ENCODE measurements at places on chromosomes 3 and 15.

DNA sequence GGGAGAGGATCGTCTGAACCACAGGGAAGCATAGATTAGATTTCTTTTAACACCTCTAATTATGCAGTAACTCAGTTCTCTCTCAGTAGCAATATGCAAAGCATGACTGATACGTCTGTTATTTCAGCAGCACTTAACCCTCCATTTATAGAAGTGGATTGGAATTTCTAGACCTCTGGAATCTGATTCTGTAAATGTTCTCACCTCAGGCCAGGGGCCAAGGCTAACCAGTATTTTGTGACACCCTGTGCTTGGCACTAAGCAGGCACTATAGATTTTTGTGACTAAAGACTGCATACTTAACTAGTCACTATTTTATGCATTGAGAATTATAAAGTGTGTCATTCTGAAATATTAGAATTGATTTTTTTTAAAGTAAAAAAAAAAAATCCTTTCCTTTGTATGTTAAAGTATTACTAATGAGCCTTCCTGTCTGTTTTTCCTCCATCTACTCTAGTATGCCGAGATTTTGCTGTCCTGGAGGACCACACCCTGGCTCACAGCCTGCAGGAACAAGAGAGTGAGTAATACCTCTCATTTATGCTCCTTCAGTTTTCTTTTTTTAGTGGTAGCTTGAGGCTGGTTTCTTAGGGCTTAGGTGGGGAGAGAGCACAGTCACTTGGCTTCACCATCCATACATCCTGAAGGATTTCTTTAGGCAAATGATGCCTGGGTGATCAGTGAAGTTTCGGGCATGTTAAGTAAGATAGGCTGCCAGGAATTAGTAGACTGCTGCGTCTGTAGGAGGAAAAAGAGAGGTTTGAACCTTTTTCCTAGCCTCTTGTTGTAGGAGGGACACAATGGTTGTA lies 26.5 kb upstream of the UTS2B start:
- peak; percentile 26 for DNase-seq

DNA sequence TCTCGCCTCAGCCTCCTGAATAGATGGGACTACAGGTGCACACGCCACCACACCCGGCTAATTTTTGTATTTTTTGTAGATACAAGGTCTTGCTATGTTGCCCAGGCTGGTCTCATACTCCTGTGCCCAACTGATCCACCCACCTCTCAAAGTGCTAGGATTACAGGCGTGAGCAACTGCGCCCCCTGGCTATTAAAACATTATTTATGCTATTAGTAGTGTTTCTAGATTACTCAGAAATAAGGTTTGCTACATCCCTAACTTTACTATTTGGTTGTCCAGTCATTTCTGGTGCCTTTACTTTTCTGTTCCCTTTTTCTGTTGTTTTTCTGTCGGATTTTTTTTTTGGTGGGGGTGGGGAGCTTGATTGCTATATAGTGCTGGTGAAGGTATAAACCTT lies 393.6 kb upstream of the TPM1 start:
- no peak for DNase-seq

DNA sequence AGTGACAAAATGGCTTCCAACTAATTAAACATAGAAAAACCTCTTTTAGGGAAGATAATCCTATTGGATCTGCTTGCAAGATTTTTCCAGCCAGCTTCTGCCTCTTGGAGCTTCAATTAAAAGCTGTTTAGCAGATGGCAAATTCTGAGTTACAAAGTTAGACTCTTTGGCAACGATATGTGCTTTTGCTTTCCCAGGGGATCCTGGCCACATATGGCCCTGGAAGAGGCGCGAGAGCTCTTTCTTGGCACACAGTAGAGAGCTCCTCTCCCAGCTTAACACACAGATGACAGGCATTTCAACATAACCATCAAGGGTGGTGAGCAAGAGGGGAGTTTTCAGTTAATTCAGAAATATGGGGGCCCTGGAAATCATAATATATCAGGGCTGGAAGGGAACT lies 41.6 kb upstream of the GALNT15 start:
- no peak for DNase-seq

GRCh38 chr3:150662410-150663200 lies 41.1 kb downstream of the ERICH6 start:
- no peak for DNase-seq

DNA sequence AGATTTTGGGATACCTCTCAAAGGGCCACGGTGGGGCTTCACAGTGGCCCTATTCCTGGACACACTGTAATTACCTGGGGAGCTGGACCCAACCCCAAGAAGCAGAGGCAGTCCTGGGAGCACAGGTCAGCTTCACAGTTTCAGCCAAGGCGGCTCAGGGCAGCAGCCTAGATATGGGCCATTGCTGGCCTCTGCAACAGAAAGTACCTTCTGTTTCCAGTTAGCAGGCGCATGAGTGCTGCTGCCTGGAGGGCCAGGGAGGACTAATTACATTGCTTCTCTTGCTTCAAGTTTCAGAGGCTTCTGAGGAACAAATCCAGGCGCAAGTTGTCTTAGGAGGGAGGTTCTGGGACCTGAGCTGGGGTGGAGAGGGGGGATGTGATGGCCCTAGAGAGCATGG lies 13.5 kb upstream of the DUSP7 start:
- DNase-seq, result no peak

DNA sequence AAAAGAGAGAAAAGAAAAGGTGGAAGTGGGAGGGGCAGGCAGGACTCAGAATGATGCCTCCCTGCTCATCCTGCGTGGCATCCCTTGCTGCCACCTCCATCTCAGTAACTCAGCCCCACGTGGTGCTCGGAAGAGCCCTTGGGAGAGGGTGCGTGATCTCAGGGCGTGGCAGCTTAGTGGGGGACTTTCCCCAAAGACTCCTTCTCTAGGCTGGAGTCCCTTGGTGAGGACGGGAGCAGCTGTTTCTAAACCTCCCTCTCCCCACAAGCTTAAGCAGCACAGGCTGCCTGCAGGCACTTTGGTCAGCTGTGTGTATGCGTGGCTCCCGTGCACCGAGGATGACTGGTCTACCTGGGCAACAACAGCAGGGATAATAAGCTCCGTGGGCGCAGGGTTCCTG lies 7.4 kb upstream of the ANPEP start:
- no peak for DNase-seq

GRCh38 chr3:173399044-173399443 lies 1.5 kb downstream of the NLGN1 start:
- DNase-seq, result no peak

DNA sequence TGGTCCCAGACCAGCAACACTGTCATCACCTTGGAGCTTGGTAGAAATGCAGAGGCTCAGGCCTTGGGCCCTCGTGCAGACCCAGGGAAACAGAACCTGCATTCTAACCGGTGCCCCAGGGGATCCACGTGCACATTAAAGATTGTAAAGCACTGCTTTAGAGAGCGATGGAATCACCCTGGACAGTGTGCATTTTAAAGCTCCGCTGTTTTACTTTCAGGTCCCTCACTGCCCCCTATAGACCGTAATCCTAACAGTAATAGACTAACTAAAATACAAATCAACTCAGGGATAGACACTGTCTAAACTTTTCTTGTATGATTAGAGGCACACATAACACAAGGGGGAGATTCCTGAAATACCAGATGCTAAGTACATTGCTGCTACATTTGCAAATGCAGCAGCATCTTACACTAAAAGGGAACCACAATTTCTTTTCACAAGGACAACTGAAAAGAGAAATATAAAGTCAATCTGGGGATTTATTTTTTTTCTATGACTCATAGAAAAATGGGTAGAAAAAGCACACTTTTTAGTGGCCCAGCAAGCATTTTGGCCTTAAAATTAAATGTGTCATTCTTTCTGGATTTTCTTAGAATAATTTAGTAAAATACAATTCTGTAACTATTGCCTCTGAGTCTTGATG lies 10.5 kb upstream of the SH3GL3 start:
- peak; percentile 6 for DNase-seq

- no peak for DNase-seq
Measured at GRCh38 chr15:95327183-95327525, 1003.3 kb upstream of the NR2F2 start.

GRCh38 chr3:73383470-73384049 lies 241.2 kb downstream of the PDZRN3 start:
- no peak for DNase-seq

DNA sequence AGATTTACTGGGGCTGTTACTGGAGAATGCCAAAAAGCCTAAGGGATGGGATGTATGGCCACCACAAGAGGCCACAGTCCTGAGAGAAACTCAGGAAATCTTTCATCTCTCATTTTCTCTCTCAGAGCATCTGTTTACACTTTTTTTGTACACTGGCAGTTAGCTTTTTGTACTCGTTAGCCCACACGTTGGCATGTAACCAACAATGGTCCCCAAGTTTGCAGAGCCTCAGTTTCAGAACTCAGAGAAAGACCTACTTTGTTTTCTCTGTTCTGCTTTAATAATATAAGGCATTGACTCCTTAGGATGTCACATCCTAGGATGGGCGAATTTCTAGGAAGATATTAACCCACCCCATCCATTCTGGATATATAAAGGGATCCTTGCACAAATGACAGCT lies 183.5 kb downstream of the SUCNR1 start:
- no peak for DNase-seq

- DNase-seq, result peak; percentile 44
Measured at GRCh38 chr3:175005193-175005592, 146.1 kb downstream of the NAALADL2 start.

DNA sequence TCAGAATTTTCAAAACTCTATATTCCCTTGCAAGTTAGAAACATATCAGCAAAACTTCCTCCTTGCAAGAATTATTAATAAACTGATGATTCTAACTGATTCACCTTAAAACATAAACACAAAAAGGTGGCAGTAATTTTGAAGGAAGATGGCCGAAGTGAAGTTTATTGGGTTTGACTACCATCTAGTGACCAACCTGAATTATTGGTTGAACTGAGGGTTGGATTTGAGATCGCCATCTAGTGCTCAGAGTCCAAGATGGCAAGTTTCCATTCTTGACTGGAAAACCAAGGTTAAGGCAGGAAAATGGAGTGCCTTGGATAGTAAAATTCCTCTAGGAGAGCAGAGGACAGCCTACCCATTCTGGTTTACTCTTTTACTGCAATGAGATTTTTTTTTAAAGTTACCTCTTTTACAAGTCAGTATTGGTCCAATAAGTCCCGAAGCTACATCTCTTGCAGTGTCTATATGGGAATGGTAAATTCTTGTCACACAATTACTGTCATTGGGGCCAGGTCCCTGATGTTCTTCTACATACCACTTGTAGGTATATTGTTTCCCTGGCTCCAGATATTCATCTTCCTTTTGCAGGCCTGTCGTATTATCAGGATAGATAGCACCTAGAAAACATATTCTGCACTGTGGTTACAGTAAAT lies 51.6 kb upstream of the CP start:
- peak; percentile 74 for DNase-seq

- DNase-seq, result peak; percentile 78
Measured at GRCh38 chr15:99137111-99137546, 32.2 kb downstream of the SYNM start.

GRCh38 chr3:48400824-48401433 lies 28.9 kb downstream of the FBXW12 start:
- DNase-seq, result peak; percentile 62

GRCh38 chr3:156383441-156384025 lies 171.4 kb downstream of the SSR3 start:
- DNase-seq, result no peak

DNA sequence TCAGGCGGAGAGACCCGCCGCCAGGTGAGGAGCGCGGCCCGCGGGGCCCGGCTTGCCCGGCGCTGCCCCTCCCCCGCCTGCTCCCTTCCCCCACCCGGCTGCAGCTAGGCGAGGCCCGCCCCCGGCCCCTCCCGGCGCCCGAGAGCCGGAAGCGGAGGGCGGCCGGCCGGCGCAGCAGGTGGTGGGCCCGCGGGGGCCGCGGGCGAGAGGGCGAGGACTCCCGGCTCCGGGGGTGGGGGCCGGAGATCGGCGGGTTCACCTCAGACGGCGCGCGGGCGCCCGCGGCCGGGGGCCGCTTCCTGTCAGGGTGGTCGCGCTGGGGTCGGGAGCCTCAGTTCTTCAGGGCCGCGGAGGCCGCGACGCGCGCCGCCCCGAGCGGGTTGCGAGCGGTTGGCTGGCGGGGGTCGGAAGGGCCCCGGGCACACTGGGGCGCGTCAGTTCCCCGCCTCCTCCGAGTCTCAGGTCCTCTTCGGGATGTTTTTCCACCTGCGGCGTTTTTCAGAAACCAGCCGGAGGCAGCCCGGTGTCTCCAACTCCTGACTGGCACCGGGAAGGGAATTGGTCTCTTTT lies 395 bp downstream of the ZFAND6 start:
- peak; percentile 99 for DNase-seq

DNA sequence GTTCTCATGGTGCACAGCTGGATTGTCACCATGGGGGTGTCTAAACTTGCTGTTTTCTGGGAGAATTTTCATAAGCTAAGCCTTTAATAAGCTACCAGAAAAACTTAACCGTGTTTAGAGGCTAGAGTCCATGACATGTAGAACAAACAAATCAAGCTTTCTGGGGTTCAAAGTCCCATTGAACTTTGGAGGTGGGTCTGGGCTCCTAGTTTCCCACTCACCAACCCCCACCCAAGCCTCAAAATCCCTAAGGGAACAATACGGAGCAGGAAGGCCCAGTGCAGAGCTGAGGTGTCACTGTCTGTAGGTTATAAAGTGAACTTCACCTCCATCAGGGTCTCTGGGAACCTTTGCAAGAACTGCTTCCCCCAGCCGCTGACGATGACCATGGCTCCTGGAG lies 25.5 kb downstream of the RTP1 start:
- no peak for DNase-seq

DNA sequence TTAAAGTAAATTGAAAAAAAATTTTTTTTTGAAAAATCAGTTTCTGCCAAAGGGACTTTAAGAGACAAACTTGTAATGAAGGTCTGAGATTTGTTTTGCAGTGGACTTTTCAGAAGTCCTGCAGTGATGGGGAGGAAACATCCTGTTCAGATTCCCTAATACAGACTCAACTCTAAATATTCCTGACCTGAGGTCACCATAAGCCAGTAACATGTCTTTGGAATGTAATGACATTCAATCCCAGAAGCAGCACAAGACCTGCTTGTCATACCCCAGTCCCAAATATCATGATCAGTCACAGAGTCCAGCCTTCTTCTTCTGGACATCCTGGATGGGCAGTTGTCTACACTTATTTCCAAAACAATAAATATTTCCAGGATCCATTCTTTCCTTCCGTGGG lies 53.6 kb downstream of the TMEM39A start:
- no peak for DNase-seq

DNA sequence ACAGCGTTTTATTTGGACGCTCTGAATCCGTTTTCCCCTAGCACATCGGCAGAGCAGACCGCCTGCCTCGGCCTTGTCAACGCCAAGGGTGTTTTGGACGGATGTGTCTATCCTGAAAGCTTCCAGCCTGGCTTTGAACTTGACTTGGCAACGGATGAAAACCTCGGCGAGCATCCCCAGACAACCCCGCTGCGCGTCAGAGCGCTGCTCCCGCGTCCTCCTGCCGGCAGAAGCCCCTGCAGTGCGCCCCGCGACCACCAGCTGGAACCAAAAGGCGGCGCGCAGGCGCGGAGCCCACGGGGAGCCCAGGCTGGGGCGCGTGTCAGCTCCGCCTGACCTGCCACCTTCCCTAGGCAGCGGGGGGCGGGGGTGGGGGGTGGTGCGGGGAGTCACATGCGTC lies 26.2 kb upstream of the ARL8B start:
- DNase-seq, result no peak

- DNase-seq, result no peak
Measured at GRCh38 chr3:173096140-173096539, 44.9 kb downstream of the SPATA16 start.

Data from NCI-H1417 (cell line).